Upper lobe of left lung (tissue), 6 donors: ENCODE measurements at places on chromosomes 11 and 22. TPM values are rescaled to one million over a fixed set of nuclear protein-coding genes. Genes with fewer than 3 reads are reported as not detected.

RTN4R gene
- total RNA-seq: 13.0 TPM

DNA sequence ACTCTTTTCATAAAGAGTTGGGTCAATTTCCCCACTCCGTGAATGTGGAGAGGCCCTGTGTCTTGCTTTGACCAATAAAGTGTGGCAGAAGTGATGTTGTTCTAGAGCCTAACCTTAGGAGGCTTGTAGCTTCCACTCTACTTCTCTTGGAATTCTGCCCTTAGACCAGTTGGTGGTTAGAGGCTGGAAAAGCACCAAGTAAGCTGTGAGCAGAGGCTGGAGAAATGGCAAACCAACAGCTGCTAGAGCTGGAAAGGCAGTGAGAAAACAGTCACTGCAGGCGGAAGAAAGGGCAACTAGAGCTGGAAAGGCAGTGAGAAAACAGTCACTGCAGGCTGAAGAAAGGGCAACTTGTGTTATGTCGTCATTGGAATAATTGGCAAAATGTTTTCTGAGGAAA is 29.8 kb upstream of the MSANTD2 start:
- no peak for DNase-seq
- H3K27ac ChIP-seq: no peak overlapping the region
- no peaks in the 10 kb centered on the region for H3K27me3 ChIP-seq
- H3K36me3 ChIP-seq: no peaks in the 10 kb centered on the region
- no peaks in the 10 kb centered on the region for H3K4me1 ChIP-seq

GRCh38 chr22:45096256-45096907 is 67.3 kb upstream of the NUP50 start:
- no peaks in the 10 kb centered on the region for H3K4me1 ChIP-seq
- no peak overlapping the region for H3K4me3 ChIP-seq
- H3K36me3 ChIP-seq: no peaks in the 10 kb centered on the region
- H3K27ac ChIP-seq: no peak overlapping the region

- no peak overlapping the region for H3K4me3 ChIP-seq
- DNase-seq: no peak
- peaks cover 5% of the 10 kb centered on the region for H3K36me3 ChIP-seq
- H3K4me1 ChIP-seq: peaks cover 9% of the 10 kb centered on the region
Observed at GRCh38 chr11:35235936-35236666, 97.1 kb downstream of the CD44 start.

DNA sequence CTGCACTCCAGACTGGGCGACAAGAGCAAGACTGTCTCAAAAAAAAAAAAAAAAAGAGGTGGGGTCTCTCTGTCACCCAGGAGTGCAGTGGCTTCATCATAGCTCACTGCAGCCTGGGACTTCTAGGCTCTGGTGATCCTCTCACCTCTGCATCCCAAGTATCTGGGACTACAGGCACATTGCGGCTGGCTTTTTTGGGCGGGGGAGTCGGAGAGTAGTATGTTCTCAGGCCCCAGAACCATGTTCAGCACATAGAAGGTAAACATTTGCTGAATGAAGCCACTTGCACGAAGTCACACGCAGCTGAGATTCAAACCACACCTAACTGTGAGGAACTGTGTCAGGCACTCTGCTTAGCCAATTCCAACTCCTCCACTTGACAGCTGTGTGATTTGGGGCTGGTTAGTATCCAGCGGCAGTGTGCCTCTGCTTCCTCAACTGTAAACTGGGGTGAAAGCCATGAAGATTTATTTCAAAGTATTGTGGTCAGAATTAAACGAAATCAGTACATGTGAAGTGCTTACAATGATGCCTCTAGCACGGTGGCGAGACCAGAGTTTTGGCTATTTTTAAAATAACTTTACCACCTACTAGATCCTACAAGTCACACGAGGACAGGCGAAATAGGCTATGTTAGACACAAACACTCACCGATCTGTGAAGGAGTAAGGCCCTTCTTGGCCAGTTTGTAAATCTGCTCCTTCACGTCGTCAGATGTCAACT is 789 bp downstream of the RPS13 start:
- peak overlapping the region; percentile 71 for H3K4me3 ChIP-seq
- peak overlapping the region; percentile 99 for H3K27ac ChIP-seq
- no peak for DNase-seq
- H3K36me3 ChIP-seq: peaks cover 35% of the 10 kb centered on the region
- H3K27me3 ChIP-seq: no peaks in the 10 kb centered on the region
